ENCODE measurements at places on chromosomes 5 and 9.
A peak's percentile ranks its signal among the peaks of the same experiment; 100 is the strongest.

DNA sequence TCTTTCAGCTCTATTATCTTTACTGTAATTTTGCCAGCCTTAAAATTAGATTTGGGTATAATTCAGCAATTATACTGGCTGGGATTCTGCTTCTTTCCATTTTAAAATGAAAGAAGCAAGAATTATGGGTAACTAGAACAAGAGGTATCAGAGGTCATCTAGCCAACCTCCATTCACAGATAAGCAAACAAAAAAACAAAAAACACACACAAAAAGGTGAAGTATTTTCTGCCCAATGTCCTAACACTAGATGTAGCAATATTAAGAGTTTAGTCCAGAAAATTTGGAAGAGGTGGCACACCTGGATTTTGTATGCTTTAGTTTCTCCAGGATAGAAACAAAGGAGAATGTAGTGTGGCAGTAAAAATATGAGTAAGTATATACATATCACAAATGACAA, 68.1 kb upstream of the ANXA1 start:
- DNase-seq = no peak

- no peak for DNase-seq
These were observed 44.1 kb downstream of the C9orf50 start for GRCh38 chr9:129576546-129577543.

DNA sequence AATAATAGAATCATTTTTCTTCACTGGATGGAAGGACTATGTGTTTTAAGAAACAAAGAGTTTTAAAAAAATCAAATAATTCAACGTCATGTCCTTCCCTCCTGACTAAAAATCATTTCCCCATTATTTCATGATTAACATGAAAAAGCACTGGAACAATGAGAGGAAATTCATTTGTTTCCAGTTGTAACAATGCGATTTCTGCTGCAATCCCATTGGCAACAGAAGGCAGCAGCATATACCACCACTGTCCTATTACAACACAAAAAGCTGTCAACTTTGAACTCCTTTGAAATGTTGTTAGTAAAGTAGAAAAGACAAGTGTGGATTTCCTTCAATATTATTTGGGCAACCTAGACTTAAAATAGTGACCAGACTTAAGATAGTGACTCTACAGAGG, 3.1 kb downstream of the C5orf63 start:
- DNase-seq = no peak

DNA sequence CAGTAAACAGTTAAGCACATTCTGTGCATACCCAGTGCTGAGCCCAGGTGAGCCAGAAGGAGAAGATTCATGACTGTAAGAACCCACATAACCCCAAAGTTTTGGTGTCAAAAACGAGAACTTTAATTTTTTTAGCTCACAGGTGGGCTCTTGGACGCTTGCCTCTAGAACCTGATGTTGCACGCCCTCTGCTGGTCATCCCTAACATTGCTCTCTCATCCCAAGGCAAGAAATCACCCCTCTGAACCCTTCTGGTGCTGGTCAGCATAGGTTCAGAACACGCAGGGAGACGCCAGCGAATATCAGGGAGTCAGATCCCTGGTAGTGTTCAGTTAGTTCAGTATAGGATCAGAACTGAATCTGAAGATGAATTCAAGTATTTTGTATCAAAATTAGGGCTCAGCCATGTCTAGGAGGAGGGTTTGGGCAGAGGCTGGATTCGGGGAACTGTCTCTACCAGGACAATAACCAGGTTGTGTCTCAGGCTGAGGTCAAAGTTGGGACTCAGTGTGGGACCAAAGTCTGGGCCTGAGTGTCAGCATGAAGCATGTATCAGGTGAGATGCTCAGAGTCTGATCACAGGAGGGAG, 4.1 kb upstream of the DNAJB5 start:
- DNase-seq = peak; percentile 63

DNA sequence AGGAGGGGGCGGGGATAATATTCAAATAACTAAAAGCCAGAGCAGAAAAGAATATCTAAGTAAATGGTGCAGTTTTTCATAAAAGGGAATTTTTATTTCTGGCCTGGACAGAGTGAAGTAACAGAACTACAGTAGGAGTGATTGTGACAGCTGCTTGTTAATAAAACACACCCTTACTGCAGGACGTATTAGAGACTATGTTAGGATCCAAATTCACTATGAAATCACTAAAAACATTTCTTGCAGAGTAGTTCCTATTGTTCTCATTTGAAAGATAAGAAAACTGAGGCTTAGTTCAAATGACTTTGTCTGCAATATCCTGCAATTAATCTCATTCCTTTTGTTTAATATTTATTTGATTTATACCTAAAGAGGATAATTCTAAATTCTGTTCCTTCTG, 39.5 kb downstream of the FAM174A start:
- no peak for DNase-seq

- no peak for DNase-seq
These were observed 14.8 kb downstream of the ODF2 start for GRCh38 chr9:128470560-128470959.

DNA sequence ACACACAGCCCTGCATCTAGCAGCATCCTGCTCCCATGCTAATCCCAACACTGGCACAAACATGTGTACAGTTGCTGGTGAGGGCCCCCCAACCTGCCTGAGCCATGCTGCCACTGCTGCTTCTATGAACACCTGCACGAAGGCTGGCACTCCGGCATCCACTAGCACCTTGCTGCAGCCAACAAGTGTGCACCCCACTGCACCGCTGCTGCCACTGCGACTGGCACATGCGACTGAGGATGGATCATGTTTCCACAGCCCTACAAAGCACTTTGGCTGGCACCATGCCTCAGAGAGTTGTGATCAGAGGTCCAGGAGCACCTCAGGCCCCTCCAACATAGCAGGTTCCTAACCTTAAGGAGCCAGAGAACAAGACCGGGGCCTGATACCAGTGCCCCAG, 7.8 kb upstream of the PDCD1LG2 start:
- DNase-seq = no peak

GRCh38 chr5:67543720-67544270, 347.2 kb upstream of the CD180 start:
- DNase-seq = no peak

- DNase-seq = no peak
These were observed 27.1 kb upstream of the F2R start for GRCh38 chr5:76688836-76689235.

GRCh38 chr5:127330116-127330515, 39.5 kb downstream of the MEGF10 start:
- no peak for DNase-seq

GRCh38 chr5:61840361-61840760, 465.6 kb upstream of the KIF2A start:
- DNase-seq = no peak

- no peak for DNase-seq
These were observed 35.3 kb downstream of the MPDZ start for GRCh38 chr9:13244181-13244580.

GRCh38 chr5:132025403-132025971, 14.0 kb upstream of the ACSL6 start:
- no peak for DNase-seq

DNA sequence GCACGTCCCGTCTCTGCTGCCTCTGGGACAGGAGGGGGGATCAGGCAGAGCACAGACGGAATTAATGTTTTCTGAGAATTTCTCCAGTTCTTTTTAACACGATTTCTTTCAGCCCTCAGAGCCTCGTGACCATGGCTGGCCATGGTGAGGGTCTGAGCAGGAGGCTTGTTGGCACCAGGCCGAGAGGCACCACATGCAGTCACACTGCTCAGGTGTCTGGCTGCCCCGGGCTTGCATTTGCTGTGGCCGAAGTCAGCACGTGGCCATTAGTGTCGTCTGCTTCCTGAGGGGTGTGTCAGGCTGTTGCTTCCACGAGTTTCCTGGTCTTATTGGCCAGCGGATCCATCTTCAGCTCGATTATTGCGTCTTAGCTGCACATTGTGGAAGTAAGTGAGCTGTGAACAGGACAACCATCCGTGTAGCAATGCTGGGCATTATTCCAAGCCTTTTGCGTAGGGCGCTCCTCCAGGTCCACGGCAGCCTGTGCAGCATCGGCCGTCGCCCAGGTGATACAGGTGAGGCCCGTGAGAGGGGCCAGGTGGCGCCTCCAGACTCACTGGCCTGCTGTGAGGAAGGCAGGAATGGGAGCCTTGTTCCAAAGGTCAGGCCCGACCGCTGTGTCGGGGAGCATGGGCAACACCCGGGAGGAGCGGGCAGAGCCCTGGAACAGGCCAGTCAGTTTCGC, 114.2 kb upstream of the CACNA1B start:
- DNase-seq = no peak

DNA sequence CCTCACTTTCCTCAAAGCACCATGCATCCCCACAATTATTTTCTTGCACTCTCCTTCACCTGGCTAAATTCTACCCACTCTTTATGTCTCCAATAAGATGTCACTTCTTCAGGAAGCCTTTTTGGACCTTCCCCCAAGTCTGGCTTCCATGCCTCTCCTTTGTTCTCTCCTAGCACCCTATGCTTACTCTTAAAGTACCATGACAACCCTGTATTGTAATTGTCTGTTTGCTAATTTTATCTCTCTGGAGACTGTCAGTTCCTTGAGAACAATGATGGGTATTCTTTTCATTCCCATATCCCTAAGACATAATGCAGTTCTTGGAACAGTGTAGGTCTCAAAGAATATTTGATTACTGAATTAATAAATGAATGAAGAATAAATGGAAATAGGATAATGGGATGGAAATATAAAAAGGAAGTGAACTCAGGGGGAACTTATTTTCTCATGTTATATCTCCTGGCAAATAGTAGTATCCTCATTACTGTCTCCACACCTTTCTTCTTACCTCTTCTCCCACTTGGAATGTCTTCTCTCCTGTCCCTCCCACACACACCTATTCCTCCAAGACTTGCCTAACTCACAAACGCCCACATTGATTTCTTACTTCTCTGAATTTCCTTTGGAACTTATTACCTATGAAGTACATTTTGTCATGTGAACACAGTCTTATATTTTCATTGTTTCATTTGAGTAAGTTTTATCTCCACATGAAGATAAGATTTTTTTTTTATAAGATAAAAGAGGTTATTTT, 499.1 kb downstream of the NFIB start:
- DNase-seq = no peak

DNA sequence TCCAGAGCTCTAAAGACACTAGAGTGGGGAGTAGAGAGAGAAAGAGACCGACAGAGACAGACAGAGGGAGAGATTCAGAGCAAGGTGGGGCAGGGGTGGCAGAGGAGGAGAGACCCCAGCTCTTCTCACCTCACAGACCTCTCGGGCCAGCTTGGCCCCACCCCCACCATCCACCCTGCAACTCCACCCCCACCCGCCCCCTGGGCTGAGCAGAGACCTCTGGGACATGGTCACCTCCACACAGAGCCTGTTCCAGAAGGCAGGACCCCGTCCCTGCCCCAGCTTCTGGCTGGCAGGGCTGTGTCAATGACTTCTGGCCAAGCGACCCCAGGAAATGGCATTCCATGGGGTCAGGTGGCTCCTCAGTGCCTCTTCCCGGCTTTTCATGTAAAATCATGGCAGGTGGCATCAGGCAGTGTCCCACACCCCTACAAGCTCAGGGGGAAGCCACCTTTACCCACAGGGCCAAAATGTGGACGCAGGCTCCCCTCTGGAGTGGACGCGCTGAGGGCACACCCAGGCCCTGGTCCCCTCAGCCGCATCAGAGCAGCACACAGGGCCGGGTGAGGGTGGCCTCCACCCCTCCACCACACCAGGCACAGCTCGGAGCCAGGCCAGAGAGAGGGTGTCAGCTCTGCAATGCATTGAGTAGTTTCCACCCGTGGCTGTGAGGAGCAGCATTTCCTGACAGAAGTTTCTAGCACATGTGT, 131.2 kb upstream of the LPCAT1 start:
- no peak for DNase-seq

DNA sequence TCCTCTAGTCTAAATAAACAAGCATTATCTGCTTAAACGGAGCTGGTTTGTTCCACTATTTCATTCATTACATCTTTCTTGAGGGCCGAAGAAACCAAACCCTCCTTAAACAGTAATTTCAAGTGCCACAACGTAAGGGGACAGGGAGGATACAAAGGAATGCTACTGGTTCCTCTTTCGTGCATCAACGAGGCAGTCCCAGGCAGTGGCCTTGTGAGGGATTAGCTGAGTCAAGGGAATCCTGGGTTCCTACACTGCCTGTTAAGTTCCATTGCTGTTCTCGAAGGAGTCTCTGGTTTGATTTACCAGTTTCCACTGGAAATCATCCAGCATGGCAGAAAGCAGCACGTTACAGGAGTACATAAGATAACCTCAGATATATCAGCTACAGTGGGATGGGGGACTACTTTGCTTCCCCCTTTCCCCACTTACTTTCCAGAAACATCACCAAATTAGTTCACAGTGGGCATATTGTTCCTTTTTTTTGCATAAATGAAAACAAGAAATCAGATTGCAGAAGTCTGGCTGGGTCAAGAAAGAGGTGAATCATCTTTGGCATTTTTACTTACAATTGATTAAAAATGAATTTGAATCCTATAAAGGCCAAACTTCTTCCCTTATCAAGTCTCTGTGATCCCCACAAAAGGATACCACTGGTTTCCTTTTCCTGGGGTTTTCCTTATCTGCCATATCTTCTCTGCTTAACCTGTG, 2.5 kb upstream of the RANBP3L start:
- DNase-seq = no peak

- DNase-seq = no peak
These were observed 87.6 kb downstream of the CARTPT start for GRCh38 chr5:71806711-71807110.

DNA sequence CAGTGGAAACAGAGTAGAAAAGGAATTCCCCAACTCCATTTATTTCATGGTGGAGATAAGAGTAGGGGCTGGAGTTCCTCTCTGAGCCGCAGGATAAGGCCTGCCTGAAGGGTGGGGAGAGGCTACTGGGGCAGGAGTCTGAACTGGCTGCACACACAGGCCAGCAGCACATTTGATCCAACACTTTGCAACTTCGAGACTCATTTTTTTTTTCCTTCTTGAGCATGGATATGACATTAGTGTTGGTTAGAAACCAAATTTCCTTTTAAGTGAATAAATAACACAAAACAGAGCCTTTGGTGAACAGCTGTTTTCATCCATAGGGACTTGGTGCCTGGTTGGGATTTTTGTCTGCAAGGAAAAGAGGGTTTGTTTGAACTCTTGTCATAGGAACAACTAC, 76.6 kb downstream of the RALGPS1 start:
- DNase-seq = no peak

GRCh38 chr5:155282503-155283107, 269.1 kb downstream of the KIF4B start:
- no peak for DNase-seq

DNA sequence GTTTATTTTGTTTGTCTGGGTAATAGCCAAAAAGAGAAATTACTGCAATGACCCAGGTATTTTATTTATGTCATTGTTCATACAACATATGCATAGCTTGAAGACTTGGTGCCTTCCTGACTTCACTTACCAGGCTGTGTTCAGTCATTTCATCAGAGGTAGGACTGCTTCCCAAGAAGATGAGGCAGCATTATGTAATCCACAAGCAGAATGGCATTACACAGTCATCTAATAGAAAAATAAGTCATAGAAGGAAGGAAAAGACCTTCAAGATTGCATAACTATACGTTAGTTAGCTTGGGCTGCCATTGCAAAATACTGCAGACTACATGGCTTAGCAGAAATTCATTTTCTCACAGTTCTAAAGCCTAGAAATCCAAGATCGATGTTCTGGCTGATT, 167.5 kb downstream of the NMUR2 start:
- no peak for DNase-seq

GRCh38 chr5:40367255-40367654, 312.5 kb upstream of the PTGER4 start:
- peak; percentile 49 for DNase-seq

GRCh38 chr5:168833936-168834335, 254.8 kb upstream of the PANK3 start:
- no peak for DNase-seq
